HTR-8/SVneo (cell line): ENCODE measurements at places on chromosomes 7 and 10.

DNA sequence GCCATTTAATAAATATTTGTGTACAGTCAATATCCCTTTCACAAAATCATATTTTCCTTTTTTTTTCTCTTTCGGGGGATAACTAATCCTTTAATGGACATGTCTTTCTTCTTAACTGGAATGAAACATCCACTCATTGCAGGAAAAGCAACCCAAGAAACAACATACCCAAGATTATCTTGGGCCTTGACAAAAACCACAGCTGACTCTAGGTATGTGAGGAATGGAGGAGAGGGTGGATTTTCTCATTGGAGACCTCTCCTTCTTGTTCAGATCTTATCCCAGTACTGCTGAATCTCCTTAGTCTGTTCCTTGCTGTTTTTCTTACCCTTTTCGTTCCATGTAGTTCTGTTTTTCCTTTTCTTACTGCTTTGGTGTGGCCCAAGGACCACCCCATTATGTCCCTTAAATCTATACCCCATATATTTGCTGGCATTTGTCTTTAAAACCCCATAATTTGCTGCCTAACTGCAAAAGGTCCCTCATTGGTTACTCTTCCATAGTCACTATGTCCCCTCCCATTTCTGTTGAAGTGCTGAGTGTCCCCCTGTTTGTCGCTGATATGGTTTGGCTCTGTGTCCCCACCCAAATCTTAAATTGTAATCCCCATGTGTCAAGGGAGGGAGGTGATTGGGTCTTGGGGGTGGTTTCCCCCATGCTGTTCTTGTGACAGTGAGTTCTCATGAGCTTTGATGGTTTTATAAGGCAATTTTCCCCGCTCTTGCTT, 6.8 kb upstream of the CDK6 start:
- no peak for DNase-seq

- no peak for DNase-seq
Observed at GRCh38 chr7:12322284-12322902, 81.3 kb downstream of the VWDE start.

- DNase-seq, result no peak
Observed at GRCh38 chr7:70602117-70602516, 529.8 kb upstream of the GALNT17 start.

DNA sequence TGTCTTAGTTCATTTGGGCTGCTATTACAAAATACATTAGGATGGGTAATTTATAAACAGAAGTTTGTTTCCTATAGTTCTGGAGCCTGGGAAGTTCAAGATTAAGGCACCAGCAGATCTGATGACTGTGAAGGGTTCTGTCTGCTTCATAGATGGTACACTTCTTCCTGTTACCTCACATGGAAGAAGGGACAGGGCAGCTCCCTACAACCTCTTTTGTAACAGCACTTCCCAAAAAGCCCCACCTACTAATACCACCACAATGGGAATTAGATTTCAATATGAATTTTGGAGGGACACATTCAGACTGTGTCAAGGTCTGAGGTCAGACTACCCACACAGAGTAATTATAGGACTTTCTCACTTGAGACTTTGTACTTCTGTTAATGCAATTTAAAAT, 260.3 kb downstream of the ARHGAP12 start:
- DNase-seq, result no peak
